ENCODE measurements at places on chromosomes 16 and 17.
A peak's percentile ranks its signal among the peaks of the same experiment; 100 is the strongest.

DNA sequence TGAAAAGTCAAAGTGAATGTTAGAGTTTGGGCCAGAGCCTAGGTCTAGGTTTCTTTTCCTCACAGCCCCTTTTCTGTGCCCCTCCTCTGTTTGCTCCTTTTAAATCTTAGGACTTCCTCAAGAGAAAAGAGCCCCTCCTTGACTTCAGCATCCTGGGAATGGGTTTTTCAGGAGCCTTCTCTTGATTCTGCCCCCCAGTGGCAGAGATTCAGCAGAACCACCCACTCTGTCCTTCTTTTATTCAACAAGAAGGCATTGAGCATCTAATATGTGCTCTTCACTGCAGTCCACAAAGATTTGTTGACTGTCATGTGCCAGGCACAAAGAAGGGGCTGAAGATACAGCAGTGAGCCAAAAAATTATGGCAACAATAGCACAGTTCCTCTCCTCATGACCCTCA is 270.8 kb upstream of the CDH5 start:
- DNase-seq: no peak

DNA sequence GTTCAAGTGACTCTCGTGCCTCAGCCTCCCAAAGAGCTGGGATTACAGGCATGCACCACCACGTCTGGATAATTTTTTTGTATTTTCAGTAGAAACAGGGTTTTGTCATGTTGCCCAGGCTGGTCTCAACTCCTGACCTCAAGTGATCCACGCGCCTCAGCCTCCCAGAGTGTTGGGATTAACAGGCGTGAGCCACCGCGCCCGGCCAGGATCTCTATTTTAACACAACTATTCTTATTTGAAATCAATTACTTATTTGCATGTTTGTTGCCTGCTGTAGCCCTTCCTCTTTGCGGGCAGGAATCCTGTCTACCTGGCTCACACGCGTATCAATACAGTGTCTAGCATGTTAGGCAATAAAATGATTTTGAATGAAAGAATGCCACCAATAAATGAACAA is 818 bp upstream of the CNEP1R1 start:
- no peak for DNase-seq

- DNase-seq: peak; percentile 55
Measured at GRCh38 chr16:85101956-85102630, 10.2 kb downstream of the CIBAR2 start.

- DNase-seq: no peak
Measured at GRCh38 chr16:68529608-68529930, 9.5 kb upstream of the ZFP90 start.

- DNase-seq: peak; percentile 20
Measured at GRCh38 chr17:64178011-64178825, 48.3 kb upstream of the ERN1 start.

DNA sequence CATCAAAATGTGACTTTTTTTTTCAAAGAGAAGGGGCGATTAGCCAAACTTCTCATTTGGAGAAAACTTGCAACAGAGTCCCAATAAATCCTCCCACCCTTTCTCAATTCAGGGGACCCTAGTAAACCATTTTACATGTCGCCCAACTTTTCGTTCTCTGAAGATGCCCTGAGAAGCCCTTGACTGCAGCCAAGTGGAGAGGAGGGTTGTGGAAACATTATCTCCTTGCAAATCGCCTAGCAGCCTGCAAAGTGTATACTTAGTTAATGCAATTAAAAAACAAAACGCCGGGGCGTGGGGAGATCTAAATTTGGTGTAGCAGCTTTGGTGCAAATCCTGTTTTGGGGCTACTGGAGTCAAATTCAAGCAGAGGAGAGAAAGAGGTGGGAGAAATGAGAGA is 1.2 kb upstream of the SHISA9 start:
- DNase-seq: no peak

GRCh38 chr17:74921026-74921681 is 1.9 kb downstream of the USH1G start:
- no peak for DNase-seq

DNA sequence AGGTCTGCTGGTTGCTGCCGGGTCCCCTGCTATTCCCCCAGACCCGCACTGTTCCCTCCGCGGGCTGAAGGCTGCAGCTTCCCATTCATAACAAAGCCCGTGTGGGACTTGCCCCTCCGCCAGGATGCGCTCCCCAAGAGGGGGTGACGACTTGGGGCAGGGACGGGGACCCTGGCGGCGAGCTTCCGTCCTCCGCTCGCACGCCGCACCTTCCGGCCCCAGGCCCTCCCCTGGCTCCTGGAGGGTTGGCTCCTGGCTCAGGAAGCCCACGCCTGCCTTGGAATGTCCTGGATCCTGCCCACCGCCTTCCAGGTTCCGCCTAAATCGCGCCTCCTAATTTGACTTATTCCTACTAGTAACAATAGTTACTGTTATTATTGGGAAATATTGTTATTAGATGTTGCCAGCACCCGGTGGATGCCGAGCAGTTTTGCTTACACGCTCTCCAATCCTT is 1.1 kb upstream of the TFAP4 start:
- DNase-seq: peak; percentile 41

DNA sequence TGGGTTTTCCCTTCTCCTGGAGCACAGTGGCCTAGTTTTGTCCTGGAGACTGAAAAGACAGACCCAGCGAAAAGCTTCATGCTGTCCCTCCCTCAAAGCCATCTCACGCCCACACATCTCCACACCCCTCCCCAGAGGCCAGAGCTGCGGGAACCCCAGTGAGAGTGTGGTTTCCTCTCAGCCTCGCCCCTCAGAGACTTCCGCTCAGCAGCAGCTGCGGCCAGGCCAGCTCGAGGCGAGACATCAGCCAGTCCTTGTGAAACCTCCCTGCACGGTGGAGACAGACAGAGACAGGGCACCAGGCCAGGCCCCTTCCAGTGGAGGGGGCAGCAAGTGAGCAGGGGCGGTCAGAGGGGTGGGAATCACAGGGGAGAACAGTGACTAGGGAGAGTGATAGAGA is 77.0 kb upstream of the TNRC6C start:
- peak; percentile 50 for DNase-seq

DNA sequence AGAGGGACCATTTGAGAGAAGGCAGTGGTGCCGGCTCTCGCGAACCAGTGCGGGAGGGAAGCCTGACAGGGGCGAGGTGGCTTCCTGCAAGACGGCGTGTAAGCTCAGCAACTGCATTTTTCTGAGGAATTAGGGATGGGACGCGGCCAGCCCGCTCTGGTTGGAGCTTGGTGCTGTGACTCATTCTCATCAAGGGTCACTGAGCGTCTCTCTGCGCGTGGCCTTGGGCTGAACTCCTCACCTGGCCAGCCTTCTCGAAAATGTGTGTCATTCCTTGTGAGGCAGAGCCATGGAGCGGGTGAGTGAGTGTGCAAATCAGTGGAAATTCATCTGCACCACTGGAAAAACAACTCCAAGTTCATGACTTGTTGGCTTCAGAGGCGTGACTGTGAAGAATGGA is 52.8 kb downstream of the NTN1 start:
- DNase-seq: no peak

- no peak for DNase-seq
Measured at GRCh38 chr17:34447406-34447805, 84.4 kb upstream of the CCL1 start.

GRCh38 chr17:20128036-20128667 is 119.0 kb downstream of the SPECC1 start:
- DNase-seq: peak; percentile 8
